ENCODE measurements at places on chromosomes 6 and 20.
A peak's percentile ranks its signal among the peaks of the same experiment; 100 is the strongest.

GRCh38 chr6:12147557-12148316, 135.6 kb downstream of the HIVEP1 start:
- peaks cover 2% of the 10 kb centered on the region for H3K36me3 ChIP-seq
- H3K4me3 ChIP-seq, result no peak overlapping the region
- H3K4me1 ChIP-seq, result no peaks in the 10 kb centered on the region
- DNase-seq, result no peak
- no peak overlapping the region for H3K27ac ChIP-seq

- no peaks in the 10 kb centered on the region for H3K27me3 ChIP-seq
- DNase-seq, result no peak
- no peak overlapping the region for H3K27ac ChIP-seq
Observed at GRCh38 chr20:45842169-45842812, 8.7 kb downstream of the SNX21 start.

DNA sequence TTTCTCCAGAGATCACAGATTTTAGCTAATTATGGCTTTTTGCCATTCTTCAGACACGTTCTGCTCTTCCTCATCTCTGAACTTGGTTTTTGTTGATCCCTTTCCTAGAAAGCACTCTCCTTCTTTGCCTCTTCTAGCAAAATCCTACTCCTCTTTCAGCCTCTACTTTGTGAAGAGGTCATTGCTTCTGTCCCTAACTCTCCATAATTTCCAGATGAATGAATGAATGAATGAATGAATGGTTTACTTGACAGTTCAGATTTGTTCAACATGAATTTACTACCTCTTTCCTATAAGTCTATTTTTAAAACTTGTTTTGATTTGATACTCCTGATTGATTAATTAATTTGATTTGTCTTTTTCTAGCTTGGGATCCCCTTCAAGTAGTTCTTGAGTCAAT, 94.0 kb upstream of the IFNGR1 start:
- H3K27ac ChIP-seq, result no peak overlapping the region
- DNase-seq, result no peak
- no peak overlapping the region for H3K4me3 ChIP-seq
- H3K27me3 ChIP-seq, result no peaks in the 10 kb centered on the region
- H3K4me1 ChIP-seq, result peaks cover 7% of the 10 kb centered on the region

- H3K4me3 ChIP-seq, result no peak overlapping the region
- H3K27me3 ChIP-seq, result peaks cover 19% of the 10 kb centered on the region
- H3K27ac ChIP-seq, result no peak overlapping the region
- DNase-seq, result no peak
- no peaks in the 10 kb centered on the region for H3K36me3 ChIP-seq
Observed at GRCh38 chr20:48275286-48276020, 490.2 kb upstream of the SULF2 start.

DNA sequence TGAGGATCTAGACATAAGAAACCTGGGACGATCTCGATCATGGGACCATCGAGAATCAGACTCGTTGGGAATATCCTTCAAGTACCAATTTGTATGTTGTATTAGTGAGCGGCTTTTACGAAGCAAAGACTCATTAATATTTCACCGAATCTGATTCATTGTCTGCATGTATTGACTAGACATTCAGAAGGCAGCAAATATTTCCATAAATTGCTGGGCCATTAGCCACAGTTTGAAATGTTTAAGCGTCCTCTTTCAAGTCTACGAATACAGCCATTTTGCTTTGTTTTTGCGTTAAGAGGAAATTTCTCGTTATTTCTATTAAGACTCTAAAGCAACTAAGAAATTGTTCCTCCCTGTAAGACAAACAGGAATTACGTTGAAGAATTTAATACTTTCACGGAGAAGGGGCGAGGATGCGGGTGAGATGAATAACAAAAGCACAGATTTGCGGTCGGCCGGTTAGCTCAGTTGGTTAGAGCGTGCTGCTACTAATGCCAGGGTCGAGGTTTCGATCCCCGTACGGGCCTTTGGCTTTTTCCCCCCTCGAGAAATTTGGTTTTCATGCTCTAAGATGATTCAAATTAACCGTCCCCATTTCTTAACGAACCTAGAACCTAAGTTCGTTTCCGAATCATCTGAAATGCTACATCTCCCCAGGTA, 18.5 kb downstream of the POM121L2 start:
- no peak for DNase-seq
- peaks cover 85% of the 10 kb centered on the region for H3K27me3 ChIP-seq
- no peak overlapping the region for H3K4me3 ChIP-seq
- no peaks in the 10 kb centered on the region for H3K36me3 ChIP-seq
- H3K27ac ChIP-seq, result no peak overlapping the region
- H3K4me1 ChIP-seq, result no peaks in the 10 kb centered on the region

DNA sequence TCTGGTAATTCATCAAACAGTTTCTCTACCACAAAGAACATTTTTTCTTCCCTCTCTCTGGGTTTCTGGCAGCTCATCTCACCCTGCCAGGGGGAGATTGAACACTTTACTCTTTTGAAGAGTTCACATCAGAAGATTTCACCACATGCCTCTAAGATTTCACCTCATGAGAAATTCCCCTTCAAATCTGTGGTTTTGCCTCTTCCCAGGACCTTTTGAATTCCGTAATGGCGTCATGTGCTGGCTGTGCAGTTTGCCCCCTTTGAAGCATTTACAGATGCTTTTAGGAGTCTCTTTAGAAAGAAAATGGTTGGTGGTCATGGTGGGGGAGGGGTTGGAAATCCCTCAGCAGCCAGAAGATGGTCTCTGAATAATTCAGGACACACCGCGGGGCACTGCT, 486.1 kb downstream of the QKI start:
- H3K4me3 ChIP-seq, result no peak overlapping the region
- H3K36me3 ChIP-seq, result no peaks in the 10 kb centered on the region
- no peak overlapping the region for H3K27ac ChIP-seq
- no peak for DNase-seq
- no peaks in the 10 kb centered on the region for H3K4me1 ChIP-seq
- H3K27me3 ChIP-seq, result no peaks in the 10 kb centered on the region

DNA sequence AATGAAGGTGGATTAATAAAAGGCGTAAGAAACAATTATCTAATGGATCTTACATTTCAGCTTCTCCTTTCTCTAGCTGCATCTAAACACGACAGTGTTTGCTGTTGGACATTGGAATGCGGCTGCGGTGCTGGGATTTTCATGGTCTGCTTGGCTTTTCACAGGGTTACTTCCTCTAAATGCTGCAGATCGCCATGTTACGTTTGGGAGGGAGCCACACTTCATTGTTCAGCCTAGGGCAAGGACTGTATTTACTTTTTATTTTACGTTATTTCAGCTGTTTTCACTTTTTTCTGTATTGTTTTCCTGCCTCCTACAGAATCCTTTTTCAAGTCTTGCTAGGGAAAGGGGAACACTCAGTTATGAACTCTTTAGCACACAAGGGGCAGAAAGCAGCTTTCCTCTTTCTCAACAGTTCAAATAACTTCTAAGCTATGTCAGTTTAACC, 97.9 kb upstream of the MTHFD1L start:
- H3K4me1 ChIP-seq, result no peaks in the 10 kb centered on the region
- no peak overlapping the region for H3K27ac ChIP-seq
- H3K4me3 ChIP-seq, result no peak overlapping the region
- no peaks in the 10 kb centered on the region for H3K27me3 ChIP-seq

DNA sequence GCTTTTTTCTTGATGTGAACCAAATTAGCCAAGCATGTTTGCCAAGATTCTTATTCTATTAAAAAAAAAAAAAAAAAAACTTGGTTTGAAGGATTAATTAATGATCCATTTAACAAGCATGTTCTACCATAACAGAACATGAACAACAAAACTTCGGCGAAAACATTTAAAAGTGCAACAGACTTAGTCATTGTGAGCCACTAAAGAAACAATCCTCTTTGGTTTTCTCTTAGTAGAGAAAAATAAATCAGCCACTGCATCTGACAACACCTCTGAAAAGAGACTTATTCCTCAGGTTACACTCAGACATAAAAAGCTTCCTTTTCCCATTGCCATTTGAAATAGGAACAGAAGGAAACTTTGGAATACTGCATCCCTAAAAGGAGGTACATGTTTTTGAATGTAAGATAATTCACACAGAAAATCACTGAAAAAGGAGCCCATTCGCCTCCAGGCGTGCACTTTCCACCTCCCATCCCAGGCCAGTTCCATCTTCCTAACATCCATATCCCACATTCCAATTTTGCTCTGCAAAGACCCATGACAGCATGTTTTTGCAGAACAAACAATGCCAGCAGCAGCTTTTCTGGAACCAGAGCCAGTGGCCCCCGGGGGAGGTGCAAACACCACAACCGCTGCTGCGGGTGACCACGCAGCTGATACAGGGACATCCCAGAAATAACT, 79.5 kb downstream of the ZMYND8 start:
- no peak overlapping the region for H3K4me3 ChIP-seq
- H3K27me3 ChIP-seq, result no peaks in the 10 kb centered on the region
- peaks cover 60% of the 10 kb centered on the region for H3K36me3 ChIP-seq
- no peak overlapping the region for H3K27ac ChIP-seq
- no peaks in the 10 kb centered on the region for H3K4me1 ChIP-seq

DNA sequence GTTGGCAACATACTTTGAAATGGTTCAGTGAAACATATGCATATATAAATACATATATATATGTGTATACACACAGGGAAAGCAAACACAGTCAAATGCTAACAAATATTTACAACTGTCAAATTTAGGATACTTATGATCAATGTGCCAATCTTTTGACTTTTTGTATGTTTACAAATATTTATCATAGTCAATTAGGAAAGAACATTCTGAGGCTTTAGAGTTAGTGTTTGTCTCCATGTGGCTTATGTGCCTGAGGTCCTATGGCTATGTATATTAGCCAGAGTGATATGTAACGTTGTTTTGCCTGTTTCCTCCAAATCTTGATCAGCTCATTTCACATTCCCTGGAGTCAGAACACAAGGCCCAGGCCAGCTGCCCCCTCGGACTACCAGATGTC, 126.5 kb upstream of the MAN1A1 start:
- no peak overlapping the region for H3K27ac ChIP-seq
- H3K27me3 ChIP-seq, result no peaks in the 10 kb centered on the region
- H3K4me1 ChIP-seq, result no peaks in the 10 kb centered on the region
- H3K36me3 ChIP-seq, result no peaks in the 10 kb centered on the region
- no peak overlapping the region for H3K4me3 ChIP-seq

- H3K4me1 ChIP-seq, result no peaks in the 10 kb centered on the region
- H3K27ac ChIP-seq, result no peak overlapping the region
- H3K27me3 ChIP-seq, result no peaks in the 10 kb centered on the region
- peaks cover 68% of the 10 kb centered on the region for H3K36me3 ChIP-seq
- H3K4me3 ChIP-seq, result no peak overlapping the region
- DNase-seq, result peak; percentile 46
Observed at GRCh38 chr20:41095110-41095969, 42.0 kb upstream of the PLCG1 start.

DNA sequence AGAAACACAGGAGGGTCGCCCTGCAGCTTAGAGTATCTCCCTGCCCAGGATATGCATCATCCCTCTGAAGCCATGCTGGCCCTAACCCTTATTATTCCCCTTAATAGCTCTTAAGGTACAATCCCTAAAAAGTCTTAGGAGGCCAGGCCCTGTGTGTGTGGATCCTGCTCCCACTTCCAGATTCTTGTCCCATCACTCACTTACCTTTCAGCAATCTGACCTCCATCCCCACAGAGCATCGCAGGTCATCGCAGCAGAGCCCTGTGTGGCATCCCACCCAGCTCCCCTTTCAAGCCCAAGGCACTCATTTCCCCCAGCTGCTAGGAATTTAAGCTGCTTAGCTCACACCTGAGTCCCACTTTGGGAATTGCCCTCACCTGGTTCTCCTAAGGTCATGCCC, 223.8 kb upstream of the SMLR1 start:
- peaks cover 10% of the 10 kb centered on the region for H3K4me1 ChIP-seq
- H3K27ac ChIP-seq, result no peak overlapping the region
- H3K4me3 ChIP-seq, result no peak overlapping the region
- no peaks in the 10 kb centered on the region for H3K36me3 ChIP-seq
- no peak for DNase-seq

GRCh38 chr6:1729750-1730140, 120.0 kb downstream of the FOXC1 start:
- H3K4me1 ChIP-seq, result no peaks in the 10 kb centered on the region
- no peak overlapping the region for H3K4me3 ChIP-seq
- DNase-seq, result no peak
- no peaks in the 10 kb centered on the region for H3K27me3 ChIP-seq
- H3K27ac ChIP-seq, result no peak overlapping the region

- no peak overlapping the region for H3K27ac ChIP-seq
- no peaks in the 10 kb centered on the region for H3K36me3 ChIP-seq
- H3K4me3 ChIP-seq, result no peak overlapping the region
- DNase-seq, result no peak
Observed at GRCh38 chr20:10970109-10970508, 296.3 kb upstream of the JAG1 start.

DNA sequence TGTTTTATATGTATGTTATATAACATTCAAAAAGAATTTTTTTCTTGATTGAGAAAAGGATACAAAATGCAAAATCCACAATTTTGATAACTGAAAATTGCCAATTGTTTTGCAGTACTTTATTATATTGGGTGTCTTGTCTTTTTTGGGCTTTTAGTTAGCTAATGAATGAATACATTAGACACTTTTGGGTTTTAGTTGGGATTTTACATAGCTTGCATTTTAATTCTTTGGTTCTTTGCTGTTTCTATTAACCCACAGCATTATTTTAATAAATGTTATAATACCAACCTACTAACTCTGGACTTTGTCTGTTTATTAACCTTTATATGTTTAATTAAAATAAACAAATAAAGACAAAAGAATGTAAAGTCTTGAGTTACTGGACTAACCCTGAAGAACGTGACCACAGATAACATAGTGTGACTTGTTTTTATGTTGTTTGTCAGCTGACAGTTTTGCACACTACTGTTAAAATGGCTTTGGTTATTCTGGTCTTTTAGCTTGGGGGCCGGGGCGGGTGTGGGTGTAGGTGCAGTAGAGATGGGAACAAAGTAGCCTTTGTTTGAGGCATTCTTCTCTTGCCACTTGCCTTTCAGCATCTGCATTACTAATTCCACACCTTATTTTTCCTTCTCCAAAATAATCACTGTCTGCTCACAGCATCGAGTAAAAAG, 159.1 kb downstream of the QKI start:
- H3K27me3 ChIP-seq, result no peaks in the 10 kb centered on the region
- H3K36me3 ChIP-seq, result peaks cover 7% of the 10 kb centered on the region
- no peak overlapping the region for H3K27ac ChIP-seq
- no peak for DNase-seq

- DNase-seq, result no peak
- no peak overlapping the region for H3K27ac ChIP-seq
- no peaks in the 10 kb centered on the region for H3K36me3 ChIP-seq
- H3K4me1 ChIP-seq, result no peaks in the 10 kb centered on the region
- no peak overlapping the region for H3K4me3 ChIP-seq
- no peaks in the 10 kb centered on the region for H3K27me3 ChIP-seq
Observed at GRCh38 chr6:96089173-96089572, 73.4 kb downstream of the FUT9 start.

DNA sequence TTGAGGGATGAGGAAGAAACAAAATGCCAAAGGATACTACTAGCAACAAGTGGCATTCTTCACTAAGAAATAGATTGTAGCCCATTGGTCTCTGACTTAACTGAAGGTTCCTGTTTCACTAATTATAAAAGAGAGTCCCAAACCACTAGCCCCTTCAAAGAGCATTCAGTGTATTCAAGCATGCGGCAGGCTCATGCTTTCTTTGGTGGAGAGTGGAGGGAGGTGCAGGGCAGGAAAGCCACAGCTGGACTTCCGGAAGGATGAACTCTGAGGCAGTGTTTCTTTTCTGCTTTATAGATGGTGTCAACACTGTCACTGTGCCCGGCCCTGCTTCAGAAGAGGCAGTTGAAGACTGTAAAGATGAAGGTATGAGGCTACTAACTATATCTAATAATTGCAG, 636.1 kb downstream of the KIF16B start:
- H3K27me3 ChIP-seq, result no peaks in the 10 kb centered on the region
- H3K27ac ChIP-seq, result no peak overlapping the region
- H3K4me1 ChIP-seq, result no peaks in the 10 kb centered on the region
- no peak overlapping the region for H3K4me3 ChIP-seq

Measured in CD4-positive, alpha-beta T cell (primary cell).